ENCODE measurements at places on chromosomes 7 and 10.

GRCh38 chr7:604001-604883, 84.6 kb upstream of the PDGFA start:
- no peak for DNase-seq

DNA sequence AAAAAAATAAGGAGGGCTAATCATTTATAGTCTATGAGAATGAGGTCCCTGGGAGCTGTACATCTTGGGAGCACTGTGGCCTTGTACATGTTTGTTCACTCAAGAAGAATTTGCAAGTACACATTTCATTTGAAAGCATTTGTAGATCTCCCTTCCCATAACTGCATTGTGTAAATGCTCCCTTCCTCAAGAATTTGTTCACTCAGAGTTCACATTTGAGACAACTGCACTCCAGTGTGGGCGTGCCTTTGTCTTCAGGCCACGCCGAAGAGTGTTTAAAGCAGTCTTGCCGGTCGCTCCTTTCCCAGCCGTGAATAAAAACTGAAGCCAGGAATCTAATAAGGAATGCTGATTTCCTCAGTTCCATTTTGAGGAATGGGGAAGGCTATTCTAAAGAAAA, 291.1 kb upstream of the LYZL1 start:
- DNase-seq = no peak

- DNase-seq = no peak
Observed at GRCh38 chr10:98959379-98959778, 276.3 kb downstream of the HPSE2 start.

GRCh38 chr7:30321089-30321881, 36.9 kb downstream of the ZNRF2 start:
- DNase-seq = peak; percentile 7

- DNase-seq = no peak
Observed at GRCh38 chr10:80406204-80406603, 2.1 kb upstream of the PRXL2A start.

DNA sequence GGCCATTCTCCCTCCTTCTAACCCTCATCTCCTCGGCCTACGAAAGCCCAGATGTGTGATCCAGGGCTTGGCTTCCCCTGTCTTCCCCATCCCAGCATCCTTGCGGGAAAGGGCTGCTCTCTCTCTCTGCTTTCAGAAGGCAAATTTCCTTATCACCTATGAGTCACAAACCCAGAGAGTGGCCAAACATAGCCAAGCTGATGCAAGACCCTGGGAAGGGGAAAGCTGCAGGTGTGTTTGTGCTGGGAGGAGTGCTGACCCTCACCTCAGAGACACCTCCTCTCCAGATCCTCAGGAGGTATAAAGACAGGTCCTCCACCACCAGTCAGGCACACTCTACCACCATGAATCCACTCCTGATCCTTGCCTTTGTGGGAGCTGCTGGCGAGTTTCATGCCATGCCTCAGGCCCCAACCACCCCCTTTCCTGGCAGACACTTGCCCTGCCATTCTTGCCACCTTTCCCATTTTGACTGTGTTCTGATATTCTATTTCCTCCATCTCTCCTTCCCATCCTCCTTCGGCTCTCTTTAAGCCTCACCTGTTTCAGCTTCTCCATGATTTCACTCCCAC, 10.6 kb upstream of the PRSS2 start:
- no peak for DNase-seq

- DNase-seq = no peak
Observed at GRCh38 chr7:43196379-43196778, 83.9 kb downstream of the HECW1 start.

DNA sequence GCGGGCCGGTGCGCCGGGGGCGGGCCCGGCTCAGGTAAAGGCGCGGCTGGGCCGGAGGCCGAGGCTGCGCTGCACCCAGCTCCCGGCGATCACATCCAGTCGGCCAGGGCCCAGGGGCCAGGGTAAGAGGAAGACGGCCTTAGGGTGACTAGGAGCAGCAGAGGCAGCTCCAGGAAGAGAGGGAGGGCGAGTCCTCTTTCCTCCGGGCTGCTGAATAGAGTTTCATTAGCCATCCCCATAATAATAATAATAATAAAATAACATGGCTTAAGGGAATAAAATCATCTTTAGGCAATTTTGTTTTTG, 44.8 kb upstream of the CDK1 start:
- no peak for DNase-seq

DNA sequence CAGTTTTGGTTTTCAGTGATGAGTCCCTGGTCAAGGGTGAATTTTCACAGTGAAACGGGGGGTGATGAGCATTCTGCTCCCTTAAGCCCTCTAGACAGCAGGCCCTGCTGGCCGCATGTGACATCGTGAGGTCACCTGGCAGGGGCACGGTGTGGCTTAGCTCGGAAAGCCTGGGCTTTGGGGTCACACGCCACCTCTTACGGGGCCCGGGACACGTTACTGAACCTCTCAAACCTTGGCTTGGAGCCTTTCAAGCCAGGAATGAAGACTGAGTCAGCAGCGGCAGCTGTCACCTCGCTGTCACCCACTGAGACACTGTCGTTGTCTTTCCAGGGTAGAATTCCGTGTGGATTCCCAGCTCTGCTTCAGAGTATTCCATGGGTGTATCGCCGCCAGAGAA, 4.1 kb downstream of the GET4 start:
- no peak for DNase-seq

GRCh38 chr7:149881328-149882247, 7.8 kb downstream of the ATP6V0E2 start:
- no peak for DNase-seq

DNA sequence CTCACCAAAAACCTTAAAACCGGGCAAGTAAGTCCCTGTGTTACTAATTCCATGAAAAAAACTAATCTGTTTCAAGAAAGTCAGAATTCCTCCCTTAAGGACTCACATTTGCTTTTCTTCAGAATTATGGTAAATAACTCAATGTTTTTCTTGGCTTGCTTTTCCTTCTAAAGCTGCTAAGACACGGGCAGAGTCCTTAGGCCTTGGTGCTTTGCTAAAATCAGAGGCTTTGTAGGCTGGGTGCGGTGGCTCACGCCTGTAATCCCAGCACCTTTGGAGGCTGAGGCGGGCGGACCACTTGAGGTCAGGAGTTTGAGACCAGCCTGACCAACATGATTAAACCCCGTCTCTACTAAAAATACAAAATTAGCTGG, 32.0 kb downstream of the GNA12 start:
- DNase-seq = no peak

GRCh38 chr10:128476845-128477244, 350.6 kb upstream of the MKI67 start:
- no peak for DNase-seq

Measured in GM03348 (cell line).